ENCODE measurements at places on chromosomes 7 and 10. TPM values are rescaled to one million over a fixed set of nuclear protein-coding genes. Genes with fewer than 3 reads are reported as not detected.

ARHGAP22 gene
- 1.4 TPM for total RNA-seq

CASTOR2 gene
- 1.0 TPM for total RNA-seq

ADAM12 gene
- 2.2 TPM for total RNA-seq

DNAJC2 gene
- 16.1 TPM for total RNA-seq

CYP2C9 gene
- total RNA-seq, result 4.2 TPM

GLCCI1 gene
- 30.1 TPM for total RNA-seq

ACTL6B gene
- total RNA-seq, result not detected

HOXA4 gene
- total RNA-seq, result 10.5 TPM

GBF1 gene
- 43.0 TPM for total RNA-seq

FGFR2 gene
- total RNA-seq, result 76.3 TPM

Measured in upper lobe of left lung (tissue), 6 donors.